ENCODE measurements at places on chromosomes 13 and 19. TPM values are rescaled to one million over a fixed set of nuclear protein-coding genes. Genes with fewer than 3 reads are reported as not detected.

Gene OR10H4
- total RNA-seq, result not detected

Gene IZUMO2
- not detected for total RNA-seq

- H3K27me3 ChIP-seq, result no peaks in the 10 kb centered on the region
- no peaks in the 10 kb centered on the region for H3K4me1 ChIP-seq
- DNase-seq, result peak; percentile 13
- no peak overlapping the region for H3K4me3 ChIP-seq
- H3K27ac ChIP-seq, result no peak overlapping the region
- H3K36me3 ChIP-seq, result no peaks in the 10 kb centered on the region
Observed at GRCh38 chr19:23817519-23817918, 58.8 kb upstream of the ZNF681 start.

DNA sequence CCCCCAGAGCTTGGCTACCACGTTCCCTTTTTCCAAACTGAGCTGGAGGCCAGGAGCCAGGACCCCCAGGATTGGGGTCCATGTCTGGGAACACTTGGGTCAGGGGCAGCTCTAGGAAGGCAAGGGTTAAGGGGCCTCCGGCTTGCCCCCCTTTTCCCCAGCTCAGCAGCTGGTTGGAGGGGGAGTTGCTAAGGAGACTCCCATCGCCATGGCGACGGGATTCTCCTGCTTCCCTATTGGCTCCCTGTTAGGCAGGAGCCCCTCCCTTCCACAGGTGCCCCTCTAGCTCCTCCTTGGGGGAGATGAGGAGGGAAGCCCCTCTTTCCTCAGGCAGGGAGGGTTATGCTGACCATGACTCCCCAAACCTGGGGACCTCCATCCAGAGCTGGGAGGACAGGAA is 33.9 kb downstream of the PDE4A start:
- DNase-seq, result no peak
- H3K27ac ChIP-seq, result no peak overlapping the region
- H3K4me3 ChIP-seq, result no peak overlapping the region

- peaks cover 6% of the 10 kb centered on the region for H3K4me1 ChIP-seq
- no peaks in the 10 kb centered on the region for H3K36me3 ChIP-seq
- H3K27ac ChIP-seq, result no peak overlapping the region
- H3K27me3 ChIP-seq, result no peaks in the 10 kb centered on the region
- H3K4me3 ChIP-seq, result no peak overlapping the region
Observed at GRCh38 chr13:71624653-71625600, 242.1 kb downstream of the DACH1 start.

DNA sequence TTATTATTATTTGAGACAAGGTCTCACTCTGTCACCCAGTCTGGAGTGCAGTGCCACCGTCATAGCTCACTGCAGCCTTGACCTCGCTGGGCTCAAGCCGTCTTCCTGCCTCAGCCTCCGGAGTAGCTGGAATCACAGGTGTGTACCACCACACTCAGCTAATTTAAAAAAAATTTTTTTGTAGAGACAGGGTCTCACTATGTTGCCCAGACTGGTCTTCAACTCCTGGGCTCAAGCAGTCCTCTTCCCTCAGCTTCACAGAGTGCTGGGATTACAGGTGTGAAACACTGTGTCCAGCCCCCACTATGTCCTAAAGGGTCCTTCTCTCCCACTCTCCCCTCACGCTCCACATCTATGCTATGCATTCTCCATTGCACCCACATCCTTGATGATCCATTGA is 9.1 kb upstream of the TLE2 start:
- H3K27me3 ChIP-seq, result no peaks in the 10 kb centered on the region
- DNase-seq, result no peak
- H3K27ac ChIP-seq, result no peak overlapping the region
- H3K36me3 ChIP-seq, result no peaks in the 10 kb centered on the region
- H3K4me1 ChIP-seq, result peaks cover 33% of the 10 kb centered on the region

- no peak overlapping the region for H3K27ac ChIP-seq
Observed at GRCh38 chr13:51697855-51698254, 106.1 kb downstream of the DHRS12 start.
